DMS53 (cell line): ENCODE measurements at places on chromosomes 1 and 21.

- DNase-seq, result no peak
Observed at GRCh38 chr1:65477414-65478378, 57.2 kb downstream of the LEPR start.

DNA sequence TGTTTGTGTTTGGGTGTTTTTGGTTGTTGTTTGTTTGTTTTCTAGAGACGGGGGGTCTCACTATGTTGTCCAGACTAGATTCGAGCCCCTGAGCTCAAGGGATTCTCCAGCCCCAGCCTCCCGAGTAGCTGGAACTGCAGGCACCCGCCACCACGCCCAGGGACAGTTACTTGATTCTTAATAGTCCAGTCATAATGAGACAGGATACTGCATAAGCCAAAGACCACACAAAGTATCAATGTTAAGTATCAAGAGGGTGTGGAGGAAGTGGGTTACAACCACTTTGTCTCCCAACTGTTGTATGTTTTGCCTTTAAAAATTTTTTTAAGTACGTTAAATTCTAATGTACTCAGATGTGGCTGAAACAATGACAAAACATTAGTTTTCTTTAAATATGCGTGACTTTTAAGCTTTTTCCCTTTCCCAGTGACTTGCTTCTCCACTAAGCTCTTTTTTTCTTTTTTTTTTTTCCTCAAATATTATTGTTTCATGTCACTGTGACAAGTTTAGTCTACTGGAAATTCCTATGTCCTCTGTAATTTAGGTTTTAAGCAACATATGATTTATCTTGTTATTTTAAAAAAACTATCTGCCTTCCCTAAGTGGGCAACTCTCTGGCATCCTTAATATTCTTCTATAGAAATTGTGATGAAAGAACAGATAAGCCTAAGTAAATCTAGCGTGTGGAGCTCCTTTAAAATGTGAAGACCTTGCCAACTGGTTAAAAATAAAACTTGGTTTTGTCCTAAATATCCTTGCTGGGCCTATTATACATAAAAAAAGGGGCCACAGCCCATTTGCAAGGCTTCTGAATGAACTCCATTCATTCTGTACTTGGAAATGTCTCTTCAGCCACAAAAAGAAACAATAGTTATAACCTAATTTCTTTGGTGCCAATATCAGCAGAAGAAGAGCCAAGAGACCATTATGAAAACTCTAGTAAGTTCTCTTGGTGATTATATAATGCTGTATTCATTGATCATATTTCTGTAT, 56.2 kb upstream of the DPH5 start:
- no peak for DNase-seq

- peak; percentile 43 for DNase-seq
Observed at GRCh38 chr1:72285074-72285425, 2.7 kb upstream of the NEGR1 start.

- DNase-seq, result no peak
Observed at GRCh38 chr1:62187548-62187947, 7.1 kb upstream of the L1TD1 start.

DNA sequence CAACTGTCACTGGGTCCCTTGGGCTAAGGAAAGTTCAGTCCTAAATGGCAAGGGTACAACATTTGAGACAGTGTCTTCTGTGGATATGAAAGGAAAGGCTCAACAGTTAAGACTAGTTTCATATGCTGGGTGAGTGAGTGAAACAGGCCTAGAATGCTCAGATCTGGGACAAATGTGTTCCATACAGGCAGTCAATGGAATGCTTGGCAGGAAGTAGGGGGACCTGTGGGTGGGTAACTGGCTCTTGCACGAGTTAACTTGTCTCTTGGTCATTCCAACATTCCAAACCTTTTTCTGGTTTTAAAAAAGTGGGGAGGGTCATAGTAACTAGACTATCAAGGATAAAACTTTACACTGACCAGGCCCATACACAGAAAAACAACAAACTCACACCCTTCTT, 17.8 kb upstream of the ADAM30 start:
- DNase-seq, result no peak

DNA sequence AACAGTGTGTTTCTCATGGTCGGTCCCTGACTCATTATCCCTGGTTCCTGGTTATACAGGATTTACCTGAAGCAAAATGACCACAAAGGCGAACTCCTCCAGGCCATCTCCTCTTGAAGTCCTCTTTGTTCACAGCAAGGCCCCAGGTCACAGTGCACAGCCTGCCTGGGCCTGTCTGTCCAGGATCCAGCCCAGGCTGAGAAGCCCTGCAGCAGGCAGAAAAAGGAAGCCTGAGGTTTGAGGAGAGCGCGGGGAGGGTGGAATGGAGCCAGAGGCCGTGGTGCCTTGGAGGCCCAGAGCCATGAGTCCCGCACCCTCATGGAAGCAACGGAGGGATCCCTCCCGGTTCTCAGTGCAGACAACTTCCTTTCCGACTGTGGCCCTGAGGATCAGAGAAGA, 136.8 kb upstream of the IRF2BP2 start:
- DNase-seq, result peak; percentile 60

GRCh38 chr1:16064536-16065268, 8.7 kb downstream of the FAM131C start:
- DNase-seq, result no peak
